Neuronal stem cell (in vitro differentiated cells): ENCODE measurements at places on chromosomes 11 and 22.

DNA sequence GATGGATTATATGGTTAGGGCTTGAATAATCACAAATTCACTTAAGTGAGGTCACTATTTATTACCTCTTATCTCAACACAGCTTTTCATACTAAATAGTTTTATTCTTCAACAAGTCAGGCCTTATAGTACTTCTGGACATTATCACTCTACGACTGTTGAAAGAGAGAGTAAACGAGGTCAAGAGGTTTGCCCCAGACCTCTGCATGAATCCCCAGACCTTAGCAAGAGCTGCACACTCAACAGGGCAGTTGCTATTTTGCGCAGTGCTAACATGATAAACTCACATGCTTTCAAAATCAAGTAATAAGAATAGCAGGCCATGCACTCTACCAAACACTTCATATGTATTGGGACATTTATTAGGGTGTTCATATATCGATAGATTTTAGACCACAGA is 60.5 kb downstream of the DDI1 start:
- H3K4me3 ChIP-seq: no peak overlapping the region
- H3K36me3 ChIP-seq: no peaks in the 10 kb centered on the region
- no peak overlapping the region for H3K27ac ChIP-seq
- DNase-seq: no peak

DNA sequence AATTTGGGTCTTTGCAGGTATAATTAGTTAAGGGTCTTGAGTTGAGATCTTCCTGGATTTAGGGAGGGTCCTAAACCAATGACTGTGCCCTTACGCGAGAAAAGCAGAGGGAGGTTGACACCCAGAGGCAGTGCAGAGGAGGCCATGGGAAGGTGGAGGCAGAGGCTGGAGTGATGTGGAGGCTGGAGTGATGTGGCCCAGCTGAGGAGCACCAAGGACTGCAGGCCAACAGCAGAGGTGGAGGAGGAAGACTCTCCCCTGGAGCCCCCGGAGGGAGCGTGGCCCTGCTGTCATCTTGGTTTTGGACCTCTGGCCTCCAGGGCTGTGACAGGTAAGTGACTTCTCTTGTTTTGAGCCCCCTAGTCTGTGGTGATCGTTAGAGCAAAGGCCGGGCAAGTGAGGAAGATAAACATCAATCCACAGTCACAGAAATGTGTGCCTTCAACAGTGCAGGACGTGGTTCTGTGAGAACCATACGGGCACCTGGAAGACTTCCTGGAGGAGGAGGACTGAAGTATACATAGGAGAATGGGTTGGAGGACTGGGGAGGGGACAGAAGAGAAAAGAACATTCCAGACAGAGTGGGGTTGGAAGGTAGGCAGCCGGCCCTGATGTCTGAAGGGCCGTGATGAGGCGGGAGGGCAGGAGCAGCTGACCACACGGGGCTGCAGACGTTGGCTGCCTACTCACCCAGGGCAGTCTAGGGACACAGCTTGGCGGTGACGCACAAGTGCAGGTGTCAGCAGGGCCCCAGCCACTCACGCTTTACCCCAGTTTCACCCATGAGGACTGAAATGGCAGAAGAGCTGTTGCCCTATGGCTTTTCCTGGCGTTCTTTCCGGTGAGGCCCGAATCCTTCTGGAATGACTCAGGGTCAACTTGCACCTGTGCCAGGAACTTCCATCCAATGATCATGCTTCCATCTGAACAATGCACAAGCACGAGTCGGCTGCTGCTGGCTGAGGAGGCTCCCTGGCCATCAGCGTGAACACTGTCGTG is 270.2 kb downstream of the CTTN start:
- no peaks in the 10 kb centered on the region for H3K36me3 ChIP-seq
- H3K27me3 ChIP-seq: no peaks in the 10 kb centered on the region
- H3K4me3 ChIP-seq: no peak overlapping the region
- no peak for DNase-seq

DNA sequence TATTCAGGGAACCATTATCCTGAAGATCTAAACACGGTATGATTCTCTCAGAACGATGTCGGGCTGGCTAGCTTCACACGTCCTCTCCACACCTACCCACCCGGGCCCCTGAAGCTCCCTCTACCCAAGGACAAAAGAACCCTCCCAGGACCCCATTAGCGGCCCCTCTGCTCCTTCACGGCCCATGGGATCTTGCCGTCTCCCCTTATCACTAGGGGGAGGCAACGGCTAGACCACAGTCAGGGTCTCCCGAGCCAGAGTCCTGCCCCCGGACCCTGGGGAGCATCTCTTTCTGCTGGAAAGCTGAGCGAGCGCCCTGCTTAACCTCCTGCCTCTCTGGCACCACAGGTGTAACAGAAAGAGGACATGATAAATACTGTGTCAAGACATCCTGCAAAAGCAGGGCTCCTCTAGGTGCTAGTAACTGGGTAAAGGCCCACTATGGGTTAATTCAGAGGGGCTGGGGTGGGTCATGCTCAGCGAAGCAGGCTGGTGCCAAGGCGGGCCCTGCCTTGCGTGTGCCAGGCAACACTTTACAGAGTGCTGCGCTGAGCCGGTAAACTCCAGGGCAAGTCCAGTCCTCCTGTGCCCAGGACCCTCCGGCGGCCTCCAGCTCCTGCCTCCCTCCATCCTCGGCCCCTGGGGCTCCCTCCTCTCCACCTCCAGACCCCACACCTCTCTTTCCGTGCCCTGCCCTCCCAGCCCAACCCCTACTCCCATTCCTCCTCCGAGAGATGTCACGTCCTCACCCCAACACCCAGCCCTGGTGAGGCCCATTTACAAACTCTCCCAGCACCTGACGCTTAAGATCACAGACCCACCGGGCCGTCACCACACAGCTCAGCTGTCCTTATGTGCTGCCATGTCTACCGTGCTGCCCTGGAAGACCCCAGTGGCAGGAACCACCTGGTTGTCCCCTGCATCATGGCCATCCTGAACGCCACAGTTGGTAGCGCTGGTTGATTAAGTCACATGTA is 3.0 kb downstream of the TOLLIP start:
- no peak overlapping the region for H3K4me3 ChIP-seq
- H3K27ac ChIP-seq: no peak overlapping the region
- H3K36me3 ChIP-seq: peaks cover 25% of the 10 kb centered on the region
- H3K4me1 ChIP-seq: peaks cover 17% of the 10 kb centered on the region

DNA sequence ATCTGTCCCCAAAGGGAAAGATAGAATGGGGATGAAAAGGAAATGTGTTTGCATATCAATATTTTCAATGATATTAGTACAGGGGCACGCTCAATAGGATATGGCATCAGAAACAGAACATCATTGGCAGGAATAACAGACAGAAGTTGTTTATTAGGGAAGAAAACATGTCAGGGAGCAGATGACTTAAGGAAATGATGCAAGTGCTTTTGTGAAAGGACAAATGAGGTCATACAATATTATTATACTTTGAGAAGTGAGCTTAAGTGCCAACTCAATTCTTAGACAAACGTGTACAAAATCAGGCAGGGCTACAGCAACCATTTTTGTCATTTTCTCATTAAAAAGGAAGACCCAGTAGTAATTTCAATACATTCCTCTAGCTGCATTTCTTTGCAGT is 388.4 kb downstream of the SOX6 start:
- no peak for DNase-seq
- H3K27me3 ChIP-seq: no peaks in the 10 kb centered on the region
- H3K4me1 ChIP-seq: peaks cover 9% of the 10 kb centered on the region
- H3K27ac ChIP-seq: no peak overlapping the region

DNA sequence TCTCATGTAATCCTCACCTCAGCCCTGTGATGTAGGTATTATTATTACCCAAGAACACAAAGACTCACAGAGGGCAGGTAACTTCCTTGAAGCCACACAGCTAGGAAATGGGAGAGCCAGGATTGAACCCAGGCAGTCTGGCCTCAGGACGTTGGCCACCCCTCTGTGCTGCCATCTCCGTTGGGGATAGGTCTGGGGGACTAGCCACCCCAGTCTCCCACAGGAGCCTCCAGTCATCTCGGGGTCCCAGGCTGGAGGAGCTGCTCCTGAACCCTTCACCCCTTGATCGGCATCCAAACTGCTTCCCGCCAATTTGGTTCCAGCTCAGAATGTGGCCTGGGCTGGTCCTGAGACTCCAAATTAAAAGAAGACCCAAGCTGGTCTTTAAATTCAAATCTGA is 10.4 kb upstream of the TCF20 start:
- H3K4me1 ChIP-seq: peaks cover 25% of the 10 kb centered on the region
- H3K4me3 ChIP-seq: no peak overlapping the region
- peaks cover 34% of the 10 kb centered on the region for H3K27me3 ChIP-seq
- H3K36me3 ChIP-seq: no peaks in the 10 kb centered on the region
- no peak for DNase-seq
- H3K27ac ChIP-seq: no peak overlapping the region

- DNase-seq: no peak
- no peaks in the 10 kb centered on the region for H3K27me3 ChIP-seq
- no peak overlapping the region for H3K4me3 ChIP-seq
- H3K4me1 ChIP-seq: peaks cover 14% of the 10 kb centered on the region
- H3K27ac ChIP-seq: no peak overlapping the region
Measured at GRCh38 chr22:43227239-43227630, 40.3 kb upstream of the TTLL12 start.

- H3K36me3 ChIP-seq: no peaks in the 10 kb centered on the region
- no peak for DNase-seq
- no peak overlapping the region for H3K4me3 ChIP-seq
- no peaks in the 10 kb centered on the region for H3K4me1 ChIP-seq
- H3K27me3 ChIP-seq: no peaks in the 10 kb centered on the region
Measured at GRCh38 chr11:37788141-37788877, 1190.3 kb upstream of the RAG2 start.

DNA sequence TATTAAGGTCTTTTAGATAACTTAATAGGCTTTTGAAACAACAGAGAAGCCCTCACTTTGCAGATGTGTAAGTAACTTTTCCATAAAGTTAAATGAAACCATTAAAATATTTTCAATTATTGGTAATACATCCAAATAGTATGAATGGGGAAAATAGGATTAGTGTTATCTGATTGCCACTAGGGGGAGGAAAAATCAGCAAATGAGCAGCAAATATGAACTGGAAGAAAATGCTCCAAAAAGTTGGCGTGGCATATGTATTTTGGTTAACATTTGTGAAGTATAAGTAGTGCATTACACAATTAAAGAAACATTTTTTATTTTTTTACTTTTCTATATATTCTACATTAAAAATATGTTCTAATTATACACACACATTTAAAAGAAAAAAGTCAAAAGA is 259.8 kb upstream of the ANO5 start:
- H3K4me1 ChIP-seq: no peaks in the 10 kb centered on the region
- no peak overlapping the region for H3K27ac ChIP-seq
- DNase-seq: no peak
- H3K36me3 ChIP-seq: no peaks in the 10 kb centered on the region
- H3K4me3 ChIP-seq: no peak overlapping the region
- no peaks in the 10 kb centered on the region for H3K27me3 ChIP-seq

DNA sequence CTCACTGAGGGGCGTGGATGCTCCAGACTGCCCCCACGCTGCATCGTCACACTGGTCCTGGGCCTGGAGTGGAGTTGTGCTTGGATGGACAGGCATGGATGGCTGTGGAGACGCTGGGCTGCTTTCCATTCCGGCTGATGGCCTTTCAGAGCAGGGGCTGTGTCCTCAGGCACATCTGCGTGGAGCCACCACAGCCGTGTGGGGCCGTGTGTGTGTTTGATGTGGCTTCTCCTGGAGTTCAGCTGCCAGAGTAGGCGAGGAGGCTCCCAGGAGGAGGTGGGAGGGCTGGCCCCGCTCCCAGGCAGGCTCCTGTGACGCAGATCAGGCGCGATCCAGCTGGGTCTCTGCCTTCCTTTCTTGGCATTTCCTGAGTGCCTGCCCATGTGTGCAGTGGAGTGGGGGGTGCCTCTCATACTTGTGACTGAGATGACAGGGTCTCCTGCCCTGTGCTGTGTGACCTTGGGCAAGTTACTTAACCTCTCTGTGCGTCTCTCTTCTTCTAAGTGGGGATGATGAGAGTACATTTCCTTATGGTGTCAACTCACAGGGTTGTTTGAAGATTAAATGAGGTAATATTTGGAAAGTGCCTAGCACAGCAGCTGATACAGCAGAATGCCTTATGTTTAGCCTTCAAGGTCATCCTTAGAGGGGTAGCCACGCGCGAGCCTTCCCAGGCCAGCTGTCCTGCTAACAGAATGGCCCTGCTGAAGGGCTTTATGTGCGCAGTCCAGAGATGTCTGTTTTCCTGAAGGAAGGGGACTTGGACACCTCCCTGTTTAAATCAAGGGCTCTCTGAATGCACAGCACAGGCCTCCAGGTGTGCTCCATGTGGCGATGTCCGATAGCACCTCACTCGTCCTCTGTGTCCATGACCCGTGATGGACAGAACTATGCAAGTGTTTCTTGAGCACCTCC is 33.5 kb downstream of the GLB1L2 start:
- peaks cover 3% of the 10 kb centered on the region for H3K36me3 ChIP-seq
- no peak for DNase-seq

DNA sequence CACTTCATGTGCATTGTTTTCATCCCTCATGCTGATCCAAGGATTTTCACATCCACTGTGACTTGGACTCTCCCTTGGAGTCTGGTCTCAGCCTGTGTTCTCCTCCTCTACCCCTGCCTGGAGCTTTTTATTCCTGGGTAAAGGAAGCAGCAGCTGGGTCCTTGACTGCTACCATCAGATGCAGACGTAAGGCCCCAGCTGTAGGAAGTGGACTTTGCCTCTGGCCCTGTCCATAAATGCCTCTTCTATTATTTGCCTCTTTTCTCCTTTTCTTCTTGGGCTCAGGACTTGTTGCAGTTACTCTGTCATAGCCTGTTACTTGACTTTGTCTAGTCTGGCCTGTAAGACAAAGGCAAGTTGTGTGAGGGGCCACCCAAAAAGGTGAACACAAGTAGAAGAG is 303.8 kb downstream of the NXPE2 start:
- no peaks in the 10 kb centered on the region for H3K36me3 ChIP-seq
- no peak overlapping the region for H3K4me3 ChIP-seq
- no peak overlapping the region for H3K27ac ChIP-seq

DNA sequence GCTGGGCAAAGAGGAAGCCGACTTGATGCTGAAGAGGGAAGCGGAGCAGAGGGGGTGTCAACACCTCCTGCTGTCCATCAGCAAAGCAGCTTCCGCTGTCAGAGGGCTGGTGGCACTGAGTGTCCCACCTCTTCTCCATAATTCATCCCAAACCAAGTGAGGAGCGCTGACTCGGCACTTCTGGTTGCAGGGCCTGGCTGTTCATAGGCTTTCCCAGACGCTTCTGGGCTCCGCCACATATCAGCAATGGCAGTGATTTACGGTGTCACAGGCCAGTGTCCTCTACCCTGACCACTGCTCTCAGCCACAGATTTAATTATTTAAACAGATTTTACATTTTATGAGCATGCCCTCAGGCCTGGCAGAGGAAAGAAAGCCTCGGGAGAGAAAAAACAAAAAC is 70.1 kb upstream of the TENM4 start:
- no peak overlapping the region for H3K27ac ChIP-seq
- no peak for DNase-seq
- H3K4me3 ChIP-seq: no peak overlapping the region
- H3K36me3 ChIP-seq: no peaks in the 10 kb centered on the region
- no peaks in the 10 kb centered on the region for H3K27me3 ChIP-seq

GRCh38 chr11:79902493-79902892 is 461.7 kb upstream of the TENM4 start:
- H3K4me1 ChIP-seq: peaks cover 9% of the 10 kb centered on the region
- H3K4me3 ChIP-seq: no peak overlapping the region
- no peaks in the 10 kb centered on the region for H3K36me3 ChIP-seq
- H3K27ac ChIP-seq: no peak overlapping the region
- H3K27me3 ChIP-seq: no peaks in the 10 kb centered on the region

GRCh38 chr11:32838505-32839274 is 9.0 kb downstream of the PRRG4 start:
- H3K27ac ChIP-seq: no peak overlapping the region
- H3K27me3 ChIP-seq: no peaks in the 10 kb centered on the region
- no peak overlapping the region for H3K4me3 ChIP-seq
- no peak for DNase-seq
